Activated naive CD4-positive, alpha-beta T cell treated with anti-CD3 and anti-CD28 coated beads for 36 hours (primary cell): ENCODE measurements at places on chromosomes 12 and 14. TPM values are rescaled to one million over a fixed set of nuclear protein-coding genes. Genes with fewer than 3 reads are reported as not detected.

DNA sequence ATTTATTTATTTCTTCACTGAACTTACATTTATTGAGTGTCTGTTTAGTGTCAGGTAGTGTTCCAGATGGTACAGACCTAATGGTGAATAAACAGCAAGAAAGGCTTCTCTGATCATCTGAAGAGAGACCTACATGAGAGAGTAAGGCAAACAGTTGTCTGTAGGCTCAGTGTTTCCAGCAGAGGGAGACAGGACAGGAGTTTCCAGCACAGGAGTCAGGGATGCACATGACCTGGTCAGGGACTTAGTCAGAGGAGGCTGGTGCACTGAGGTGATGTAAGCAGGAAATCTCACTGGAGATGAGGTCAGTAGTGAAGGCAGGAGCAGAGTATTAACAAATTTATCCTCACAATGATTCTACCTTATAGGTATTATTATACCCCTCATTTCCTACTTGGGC, 233.2 kb downstream of the MDGA2 start:
- DNase-seq, result no peak

- DNase-seq, result no peak
Observed at GRCh38 chr12:116539361-116539771, 19.8 kb upstream of the MAP1LC3B2 start.

Gene EID3
- 3.4 TPM for total RNA-seq

Gene CACNA1C
- total RNA-seq, result 0.12 TPM

- DNase-seq, result no peak
Observed at GRCh38 chr12:26686408-26686807, 146.6 kb downstream of the ITPR2 start.

DNA sequence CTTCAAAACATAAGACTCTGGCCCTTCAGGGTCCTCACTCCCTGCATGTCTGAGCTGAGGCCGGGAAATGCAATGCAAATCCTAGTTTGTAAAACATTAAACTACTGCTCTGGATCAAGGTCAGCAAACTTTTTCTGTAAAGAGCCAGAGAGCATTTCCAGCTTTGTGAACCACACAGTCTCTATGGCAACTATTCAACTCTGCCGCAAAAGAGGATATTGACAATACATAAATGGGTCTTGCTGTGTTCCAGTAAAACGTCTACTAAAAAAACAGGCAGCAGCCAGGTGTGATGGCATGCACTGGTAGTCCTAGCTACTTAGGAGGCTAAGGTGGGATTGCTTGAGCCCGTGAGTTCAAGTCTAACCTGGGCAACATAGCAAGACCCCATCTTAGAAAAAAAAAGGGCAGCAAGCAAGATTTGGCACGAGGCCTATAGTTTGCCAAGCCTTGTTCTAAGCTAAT, 22.3 kb downstream of the DDX24 start:
- DNase-seq, result no peak

Gene DAO
- not detected for total RNA-seq

Gene IAPP
- total RNA-seq, result not detected

Gene SIRT4
- 3.7 TPM for total RNA-seq

Gene TEDC1
- 27.8 TPM for total RNA-seq

- no peak for DNase-seq
Observed at GRCh38 chr12:49832836-49833421, 4.7 kb upstream of the NCKAP5L start.

DNA sequence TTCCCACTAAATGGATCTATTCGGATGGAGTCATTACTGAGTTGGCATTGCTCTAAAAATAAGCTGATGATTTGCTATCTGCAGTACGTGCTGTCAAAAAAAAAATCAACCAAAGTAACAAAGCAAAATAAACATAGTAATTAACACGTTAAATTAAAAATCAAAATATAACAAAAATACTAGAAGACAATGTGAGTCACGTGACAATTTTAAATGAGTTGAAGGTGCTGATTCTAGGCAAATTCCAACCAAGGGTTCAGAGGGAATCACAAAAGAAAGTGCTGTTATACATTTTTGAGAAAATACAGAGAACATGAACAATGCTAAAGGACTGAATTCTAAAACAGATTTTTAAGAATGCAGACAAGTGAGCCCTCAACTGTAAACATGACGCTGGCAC, 45.2 kb upstream of the IFNG-AS1 start:
- DNase-seq, result no peak

Gene CELA1
- not detected for total RNA-seq

DNA sequence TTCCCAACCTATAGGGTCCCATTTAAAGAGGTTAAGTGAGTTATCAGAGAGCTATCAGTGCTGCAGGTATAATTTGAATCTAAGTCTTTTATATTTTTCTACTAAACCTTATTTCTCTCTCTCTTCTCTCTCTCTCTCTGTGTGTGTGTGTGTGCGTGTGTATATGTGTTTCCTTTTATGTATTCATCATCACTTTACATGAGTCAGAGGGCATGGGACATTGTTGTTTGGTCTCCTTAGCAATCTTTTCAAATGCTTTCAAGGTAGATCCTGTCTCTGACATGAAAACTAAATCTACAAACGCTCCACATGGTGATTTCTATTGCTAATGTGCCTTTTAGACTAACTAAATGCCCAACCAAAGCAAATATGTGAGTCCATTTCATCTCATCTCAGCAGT, 459.7 kb downstream of the BTG1 start:
- peak; percentile 8 for DNase-seq

DNA sequence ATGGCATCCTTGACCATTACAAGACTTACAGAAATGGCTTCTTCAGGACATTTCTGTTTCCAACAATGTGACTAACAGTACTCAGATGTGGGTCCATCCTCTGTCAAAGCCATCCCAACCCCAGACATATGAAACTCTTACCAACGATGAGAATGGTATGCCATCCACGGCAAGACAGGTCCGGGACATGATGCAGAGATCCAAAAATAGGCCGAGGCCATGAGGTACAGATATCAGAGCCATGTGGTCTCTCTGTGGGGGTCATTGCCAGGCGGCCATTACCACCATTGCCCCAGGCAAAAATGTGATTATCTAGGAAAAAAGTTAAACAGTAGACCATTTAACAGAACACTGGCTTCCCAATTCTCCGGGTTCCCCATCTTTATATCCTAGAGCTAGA, 27.5 kb downstream of the ZC2HC1C start:
- no peak for DNase-seq

DNA sequence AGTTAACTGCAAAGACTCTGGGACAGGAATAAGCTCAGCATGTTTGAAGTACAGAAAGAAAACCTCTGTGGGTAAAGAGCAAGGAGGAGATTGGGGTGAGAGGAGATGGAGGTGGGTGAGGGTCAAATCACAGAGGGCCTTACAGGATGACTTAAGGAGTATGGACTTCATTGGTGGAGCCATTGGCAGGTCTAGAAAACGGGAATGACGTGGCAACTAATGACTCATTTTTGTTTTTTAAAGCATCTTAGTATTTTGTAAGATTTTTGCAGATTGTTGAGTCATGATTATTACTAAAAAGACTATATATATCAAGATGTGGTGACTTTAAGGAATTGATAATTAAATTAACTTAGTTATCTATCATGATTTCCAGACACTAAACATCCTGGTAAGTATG, 18.5 kb downstream of the UTP20 start:
- no peak for DNase-seq

- DNase-seq, result no peak
Observed at GRCh38 chr14:54440476-54440872, 700 bp downstream of the CNIH1 start.

DNA sequence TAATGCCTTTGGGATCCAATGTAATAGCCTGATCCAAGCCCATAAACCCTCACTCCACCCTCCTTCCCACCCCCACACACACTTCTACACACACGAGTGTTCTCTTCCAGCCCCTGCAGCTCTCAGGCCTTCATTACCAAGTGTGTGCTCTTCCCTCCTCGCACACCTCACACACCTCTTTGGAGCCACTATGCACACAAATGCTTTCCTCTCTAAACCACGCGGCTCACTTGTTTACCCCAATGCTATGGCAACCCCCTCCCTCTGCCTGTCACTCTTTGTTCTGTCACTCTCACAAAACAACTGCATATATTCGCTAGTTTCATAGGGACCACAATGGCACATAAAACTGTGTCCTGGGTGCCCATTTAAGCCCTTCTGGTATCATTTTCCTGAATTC, 35.1 kb downstream of the PPP2R5E start:
- DNase-seq, result no peak

Gene REP15
- 0.22 TPM for total RNA-seq

- peak; percentile 19 for DNase-seq
Observed at GRCh38 chr12:93186131-93186530, 191.6 kb upstream of the NUDT4 start.

DNA sequence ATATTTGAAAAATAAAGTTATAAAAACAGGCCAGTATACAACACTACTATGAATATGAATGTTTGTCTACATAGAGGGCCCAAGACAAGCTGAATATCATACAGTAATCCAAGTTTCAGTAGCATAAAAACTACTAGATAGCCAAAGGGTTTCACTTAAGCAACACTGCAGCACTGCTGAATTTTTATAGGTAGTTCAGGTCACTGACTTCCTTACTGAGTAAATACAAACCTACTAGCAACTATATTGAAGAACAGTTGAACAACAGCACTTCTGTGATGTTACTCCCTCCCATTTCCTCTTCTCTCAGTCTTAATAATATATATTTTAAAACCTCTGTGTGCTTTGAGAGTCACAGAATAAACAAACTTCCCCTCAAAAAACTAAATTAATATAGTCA, 42.7 kb downstream of the GTF2A1 start:
- DNase-seq, result no peak

DNA sequence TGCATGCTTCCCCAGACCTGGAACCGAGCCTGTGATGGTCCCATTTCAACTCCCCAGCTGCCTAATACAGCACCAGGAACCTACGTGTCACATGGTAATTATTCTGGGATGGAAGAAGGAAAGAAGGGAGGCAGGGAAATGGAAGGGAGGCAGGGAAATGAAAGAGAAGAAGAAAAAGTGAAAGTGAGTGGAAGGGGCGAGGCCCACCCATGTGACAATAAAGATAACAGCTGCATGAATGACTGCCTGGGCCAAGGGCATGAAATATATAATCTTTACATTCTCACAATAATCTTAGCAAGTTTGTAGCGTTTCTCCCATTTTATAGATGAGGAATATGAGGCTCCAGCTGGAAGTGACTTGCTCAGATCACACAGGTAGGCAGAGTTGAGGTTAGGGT, 245.0 kb upstream of the PWP1 start:
- no peak for DNase-seq

DNA sequence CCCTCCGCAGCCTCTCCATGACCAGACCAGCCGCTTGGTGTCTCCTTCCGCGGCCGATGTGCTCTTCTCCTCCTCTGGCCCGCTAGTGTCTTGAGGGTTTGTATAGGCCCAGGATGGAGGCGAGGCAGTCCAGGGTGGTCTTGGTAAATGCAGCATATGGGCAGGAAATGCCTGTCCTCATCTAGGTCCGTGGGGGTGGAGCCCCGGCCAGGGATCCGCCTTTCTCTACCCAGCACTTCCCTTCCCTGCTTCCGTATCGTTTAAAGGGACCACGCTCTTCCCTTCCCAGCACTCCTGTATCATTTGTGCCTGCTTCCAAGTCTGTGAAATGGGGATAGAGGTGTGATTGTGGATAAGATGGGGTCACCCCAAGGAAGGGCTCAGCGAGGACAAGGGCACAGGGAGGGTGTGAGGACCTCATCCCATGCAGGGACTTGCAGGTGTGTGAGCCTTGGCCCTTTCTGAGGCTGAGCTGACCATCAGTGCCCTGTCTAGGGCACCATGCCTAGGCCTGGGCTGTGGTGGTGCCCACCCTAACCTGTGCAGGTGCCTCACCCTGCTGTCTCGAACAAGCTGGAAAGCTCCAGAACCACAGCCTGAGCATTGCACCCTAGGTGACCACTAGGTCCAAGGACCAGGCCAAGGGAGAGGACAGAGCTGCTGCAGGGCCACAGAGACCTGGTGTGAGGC, 326.8 kb upstream of the RTL1 start:
- no peak for DNase-seq

GRCh38 chr14:81235096-81235495, 14.3 kb upstream of the GTF2A1 start:
- DNase-seq, result no peak

Gene DPPA3
- total RNA-seq, result not detected

DNA sequence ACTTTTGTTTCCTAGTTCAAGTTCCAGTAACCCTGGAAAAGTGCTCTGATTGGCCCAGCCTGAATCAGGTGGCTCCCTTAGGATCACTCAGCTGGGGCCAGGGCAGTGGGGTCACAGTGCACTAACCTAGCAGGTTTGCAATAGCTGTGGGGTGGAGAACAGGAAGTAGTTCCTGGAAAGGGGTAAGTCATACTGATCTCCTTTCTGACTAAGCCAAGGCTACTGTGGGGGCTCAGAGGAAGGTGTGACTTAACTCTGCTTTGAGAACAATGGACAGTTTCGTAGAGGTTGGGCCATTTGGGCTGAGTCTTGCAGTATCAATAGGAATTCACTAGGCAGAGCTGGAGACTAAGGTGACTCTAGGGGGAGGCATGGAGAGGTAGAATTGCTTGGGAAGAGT, 89.4 kb downstream of the KIF26A start:
- DNase-seq, result peak; percentile 56

DNA sequence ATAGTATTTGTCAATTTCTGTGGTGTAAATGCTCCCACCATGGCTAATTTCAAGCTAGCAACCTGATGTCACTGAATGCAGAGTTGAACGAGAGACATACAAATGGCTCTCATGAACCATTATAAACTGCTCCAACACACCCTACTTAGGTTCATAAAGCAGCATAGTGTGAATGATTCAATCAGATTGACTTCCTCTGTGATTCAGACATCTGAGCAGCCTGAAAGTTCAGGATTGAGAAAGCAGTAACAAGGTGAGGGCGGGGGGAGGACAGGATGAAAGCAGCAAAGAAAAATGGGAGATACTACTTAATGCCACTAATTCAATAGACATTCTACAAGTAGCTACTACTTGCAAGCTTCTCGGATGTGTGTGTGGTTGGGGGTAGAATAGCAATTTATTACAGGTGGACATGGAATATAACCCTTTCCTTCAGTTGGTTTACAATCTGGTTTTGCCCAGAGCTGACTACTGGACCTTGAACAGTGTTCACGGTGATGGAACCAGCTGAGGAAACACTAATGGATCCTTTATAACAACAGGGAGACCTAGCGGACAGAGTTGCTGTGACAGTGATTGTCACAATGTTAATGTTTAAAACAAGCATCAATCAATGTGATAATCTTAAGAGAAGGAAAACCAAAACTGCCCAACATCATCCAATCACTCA, 52.5 kb upstream of the PELI2 start:
- peak; percentile 9 for DNase-seq

GRCh38 chr12:123148223-123148622, 2.7 kb downstream of the PITPNM2 start:
- DNase-seq, result no peak

- DNase-seq, result no peak
Observed at GRCh38 chr12:107405436-107405835, 280.2 kb upstream of the PWP1 start.

Gene TAS2R43
- 0.26 TPM for total RNA-seq

DNA sequence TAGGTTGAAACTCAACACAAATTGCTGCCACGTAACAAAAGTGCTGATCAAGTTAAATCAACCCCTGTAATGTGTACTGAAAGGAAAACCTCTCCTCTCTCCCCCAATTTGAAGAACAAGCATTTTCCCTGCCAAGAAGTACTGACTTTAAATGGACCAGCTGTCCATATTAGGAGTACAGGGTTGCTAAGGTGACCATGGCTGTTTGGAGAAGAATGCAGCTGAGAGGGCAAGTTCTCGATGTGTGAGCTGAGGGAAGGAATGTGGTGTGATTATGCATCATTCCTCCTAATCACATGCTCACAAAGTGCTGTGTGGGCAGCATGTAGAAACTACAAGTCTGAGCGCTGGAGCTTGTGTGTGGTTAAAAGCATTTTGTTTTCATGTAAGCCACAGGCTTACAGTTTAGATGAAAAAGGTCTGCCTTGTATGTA, 50.9 kb upstream of the CCT2 start:
- DNase-seq, result peak; percentile 51

- peak; percentile 47 for DNase-seq
Observed at GRCh38 chr12:89038831-89039512, 313.3 kb downstream of the DUSP6 start.
